ENCODE measurements at places on chromosomes 6 and 20. TPM values are rescaled to one million over a fixed set of nuclear protein-coding genes. Genes with fewer than 3 reads are reported as not detected.
A peak's percentile ranks its signal among the peaks of the same experiment; 100 is the strongest.

The TGIF2 gene
- 33.5 TPM for total RNA-seq

The PRR18 gene
- not detected for total RNA-seq

The TAAR9 gene
- total RNA-seq = not detected

The EFCAB8 gene
- 0.25 TPM for total RNA-seq

The SLC17A4 gene
- not detected for total RNA-seq

DNA sequence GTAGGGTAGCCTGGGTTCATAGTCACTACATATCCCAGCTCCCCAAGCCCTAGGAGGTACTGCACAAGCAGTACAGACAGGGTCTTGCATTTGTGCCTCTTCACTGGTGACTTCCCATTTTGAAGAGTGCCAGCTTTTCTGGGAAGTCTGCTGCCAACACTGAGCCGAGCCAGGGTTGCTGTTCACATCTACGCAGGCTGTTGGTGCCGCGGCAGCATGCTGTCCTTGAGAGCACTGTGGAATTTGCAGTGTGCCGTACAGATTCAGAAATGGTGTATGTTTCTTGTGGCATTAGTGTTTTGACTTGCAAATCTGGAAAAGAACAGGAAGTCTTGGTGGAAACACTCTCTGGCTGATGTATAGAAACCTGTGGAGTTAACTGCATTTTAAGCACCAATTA, 67.5 kb downstream of the JARID2 start:
- H3K27me3 ChIP-seq = no peaks in the 10 kb centered on the region
- H3K4me1 ChIP-seq = peaks cover 70% of the 10 kb centered on the region
- DNase-seq = no peak
- peaks cover 22% of the 10 kb centered on the region for H3K36me3 ChIP-seq

DNA sequence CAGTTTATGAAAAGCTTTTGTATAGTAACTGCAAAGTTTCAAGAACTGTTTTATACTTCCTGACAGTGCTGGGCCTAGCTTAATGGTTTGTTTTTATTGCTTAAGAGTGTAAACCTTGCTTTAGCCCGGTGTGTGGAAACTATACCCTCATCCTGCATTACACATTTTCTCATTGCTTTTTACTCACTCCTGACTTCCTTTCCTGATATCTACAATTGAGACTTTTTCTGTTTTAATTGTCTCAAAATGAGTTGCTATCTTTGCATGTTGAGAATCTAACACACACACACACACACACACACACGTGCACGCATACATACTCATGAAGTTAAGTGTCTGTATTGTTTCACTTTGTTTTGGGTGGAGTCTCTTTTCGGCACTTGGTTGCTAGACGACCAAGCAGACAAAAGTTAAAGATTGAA, 16.7 kb downstream of the BMP2 start:
- no peaks in the 10 kb centered on the region for H3K27me3 ChIP-seq
- no peaks in the 10 kb centered on the region for H3K36me3 ChIP-seq
- no peaks in the 10 kb centered on the region for H3K4me1 ChIP-seq
- no peak overlapping the region for H3K4me3 ChIP-seq
- no peak for DNase-seq

GRCh38 chr6:6771964-6772363, 183.4 kb downstream of the LY86 start:
- peaks cover 30% of the 10 kb centered on the region for H3K27me3 ChIP-seq
- H3K4me3 ChIP-seq = no peak overlapping the region
- H3K36me3 ChIP-seq = no peaks in the 10 kb centered on the region
- no peaks in the 10 kb centered on the region for H3K4me1 ChIP-seq
- H3K27ac ChIP-seq = no peak overlapping the region

GRCh38 chr6:8278562-8278961, 156.8 kb downstream of the SLC35B3 start:
- no peak for DNase-seq
- H3K27ac ChIP-seq = no peak overlapping the region
- no peaks in the 10 kb centered on the region for H3K4me1 ChIP-seq
- H3K27me3 ChIP-seq = no peaks in the 10 kb centered on the region
- H3K4me3 ChIP-seq = no peak overlapping the region

DNA sequence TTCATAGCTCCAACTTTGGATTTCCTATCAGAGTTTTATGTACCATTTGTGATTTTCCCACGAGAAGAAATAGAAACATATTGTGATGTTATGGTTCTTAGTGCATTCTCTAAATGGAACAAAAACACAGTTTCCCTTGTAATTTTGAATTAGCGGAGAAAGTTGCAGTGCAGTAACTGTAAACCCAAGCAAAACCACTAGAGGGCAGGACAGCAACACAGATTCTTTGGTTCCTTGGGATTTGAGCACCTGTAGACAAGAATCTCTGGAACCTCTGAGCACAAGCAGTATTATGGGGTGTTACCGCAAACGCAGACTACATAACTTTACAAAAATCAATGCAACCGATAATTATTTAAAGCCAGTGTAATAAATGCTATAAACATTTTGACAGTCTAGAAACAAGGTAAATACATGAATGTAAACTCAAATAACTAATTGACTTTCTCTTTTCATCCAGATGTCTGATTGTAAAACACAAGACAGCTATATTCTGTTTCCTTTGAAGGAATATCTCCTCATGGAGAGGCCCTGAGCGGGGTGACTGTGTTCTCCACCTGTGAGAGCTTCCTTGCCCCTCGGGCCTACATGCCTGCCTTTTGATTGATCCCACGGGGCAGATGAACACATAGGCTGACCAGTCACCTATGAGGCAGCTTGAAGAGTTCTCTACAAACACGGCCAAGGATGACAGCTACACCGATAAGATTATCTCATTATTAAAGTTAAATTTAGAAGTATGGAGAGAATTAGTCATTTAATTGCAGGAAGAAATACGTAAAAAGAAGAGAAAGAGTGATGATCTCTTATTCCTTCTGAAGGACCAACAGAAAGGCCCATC, 67.5 kb upstream of the COL21A1 start:
- no peak overlapping the region for H3K27ac ChIP-seq
- no peak overlapping the region for H3K4me3 ChIP-seq
- H3K36me3 ChIP-seq = no peaks in the 10 kb centered on the region

- H3K4me3 ChIP-seq = peak overlapping the region; percentile 98
- peaks cover 80% of the 10 kb centered on the region for H3K4me1 ChIP-seq
- DNase-seq = peak; percentile 69
Measured at GRCh38 chr6:33427585-33428223, 7.8 kb downstream of the SYNGAP1 start.

DNA sequence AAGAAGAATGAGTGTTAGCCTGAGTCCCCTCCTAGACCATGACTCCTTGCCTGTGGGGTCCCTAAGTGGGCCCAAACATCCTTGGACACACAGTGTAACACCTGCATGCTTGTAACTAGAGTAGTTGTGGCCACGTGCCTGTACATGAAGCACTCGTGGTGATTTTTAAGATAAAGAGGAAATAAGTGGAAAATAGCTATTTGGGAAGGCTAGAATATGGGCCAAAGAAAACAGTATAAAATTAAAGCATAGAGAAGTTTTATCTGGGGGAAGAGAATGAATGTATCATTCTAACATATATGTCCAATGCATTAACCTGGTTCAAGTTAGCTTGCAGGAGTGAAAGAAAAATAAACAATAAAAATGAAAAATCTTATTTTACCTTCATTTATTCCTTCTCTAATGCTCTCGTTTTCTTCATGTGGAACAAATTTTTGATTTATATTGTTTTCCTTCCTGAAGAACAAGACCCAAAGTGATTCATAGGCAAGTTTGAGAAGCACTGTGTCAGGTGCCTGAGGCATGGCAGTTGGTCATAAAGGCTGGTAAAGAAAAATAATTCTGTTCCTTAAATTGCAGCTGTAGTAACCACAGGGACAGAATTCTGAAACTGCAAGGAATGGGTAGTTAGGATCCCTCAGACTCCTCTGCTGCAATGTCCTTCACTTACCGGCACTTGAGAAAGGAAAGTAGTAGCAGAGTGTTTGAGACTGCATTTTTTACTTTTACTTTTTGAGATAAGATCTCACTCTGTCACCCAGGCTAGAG, 8.5 kb upstream of the CST3 start:
- peaks cover 1% of the 10 kb centered on the region for H3K27me3 ChIP-seq
- DNase-seq = no peak
- H3K27ac ChIP-seq = no peak overlapping the region
- no peaks in the 10 kb centered on the region for H3K36me3 ChIP-seq
- H3K4me3 ChIP-seq = no peak overlapping the region

- no peak overlapping the region for H3K27ac ChIP-seq
- no peaks in the 10 kb centered on the region for H3K36me3 ChIP-seq
- H3K4me3 ChIP-seq = no peak overlapping the region
- DNase-seq = no peak
- peaks cover 5% of the 10 kb centered on the region for H3K27me3 ChIP-seq
- H3K4me1 ChIP-seq = no peaks in the 10 kb centered on the region
Measured at GRCh38 chr20:62765021-62765420, 31.3 kb upstream of the MRGBP start.

GRCh38 chr6:167275001-167275400, 16.1 kb upstream of the UNC93A start:
- no peaks in the 10 kb centered on the region for H3K36me3 ChIP-seq
- DNase-seq = no peak
- H3K4me1 ChIP-seq = no peaks in the 10 kb centered on the region
- H3K27me3 ChIP-seq = peaks cover 19% of the 10 kb centered on the region
- H3K4me3 ChIP-seq = no peak overlapping the region
- no peak overlapping the region for H3K27ac ChIP-seq

- peaks cover 4% of the 10 kb centered on the region for H3K36me3 ChIP-seq
- no peak for DNase-seq
- H3K4me1 ChIP-seq = no peaks in the 10 kb centered on the region
- no peak overlapping the region for H3K4me3 ChIP-seq
- H3K27ac ChIP-seq = no peak overlapping the region
- H3K27me3 ChIP-seq = no peaks in the 10 kb centered on the region
Measured at GRCh38 chr6:4384656-4385055, 249.3 kb upstream of the ECI2 start.

GRCh38 chr6:34904990-34905613, 16.0 kb downstream of the ANKS1A start:
- no peak overlapping the region for H3K4me3 ChIP-seq
- H3K27ac ChIP-seq = no peak overlapping the region
- no peak for DNase-seq
- peaks cover 7% of the 10 kb centered on the region for H3K36me3 ChIP-seq
- peaks cover 21% of the 10 kb centered on the region for H3K4me1 ChIP-seq

- no peak overlapping the region for H3K4me3 ChIP-seq
- DNase-seq = no peak
- peaks cover 20% of the 10 kb centered on the region for H3K4me1 ChIP-seq
- no peaks in the 10 kb centered on the region for H3K36me3 ChIP-seq
- peaks cover 9% of the 10 kb centered on the region for H3K27me3 ChIP-seq
- H3K27ac ChIP-seq = no peak overlapping the region
Measured at GRCh38 chr6:3738381-3739131, 13.0 kb downstream of the PXDC1 start.

DNA sequence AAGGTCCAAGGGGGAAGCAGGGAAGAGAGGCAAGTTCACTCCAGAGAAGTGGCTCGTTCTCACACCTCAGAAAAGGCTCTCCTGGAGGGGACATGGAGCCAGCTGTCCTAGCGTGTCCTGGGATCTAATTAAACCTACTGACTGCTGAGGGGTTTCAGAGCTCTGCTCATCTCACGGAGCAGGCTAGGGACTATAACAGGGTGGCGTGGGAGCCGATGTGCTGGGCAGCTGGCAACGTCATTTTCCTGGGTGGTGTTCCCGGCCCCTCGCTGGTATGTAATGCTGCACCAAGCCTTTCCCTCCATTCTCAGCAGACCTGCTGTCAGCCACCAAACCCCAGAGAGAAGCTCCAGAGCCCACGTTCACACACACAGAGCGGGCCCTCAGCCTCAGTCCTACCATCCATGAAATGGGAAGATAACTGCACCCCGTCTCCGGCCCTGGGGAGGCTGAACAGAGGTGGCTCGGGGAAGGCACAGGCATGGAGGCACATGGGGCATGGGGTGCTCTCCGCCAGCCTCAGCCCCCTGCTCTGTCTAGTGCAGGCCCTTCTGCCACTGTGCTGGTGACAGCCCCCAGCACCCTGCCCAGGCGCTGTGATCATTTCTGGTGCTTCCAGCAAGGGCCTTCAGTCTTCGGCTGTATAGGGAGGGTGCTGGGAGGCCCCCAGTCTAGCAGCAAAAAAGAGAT, 1.9 kb downstream of the CST7 start:
- peaks cover 77% of the 10 kb centered on the region for H3K36me3 ChIP-seq
- H3K27me3 ChIP-seq = no peaks in the 10 kb centered on the region
- peak overlapping the region; percentile 89 for H3K4me3 ChIP-seq
- H3K27ac ChIP-seq = peak overlapping the region; percentile 66

Data from activated CD4-positive, alpha-beta memory T cell treated with anti-CD3 and anti-CD28 coated beads, Interleukin-2, amount 10 ng/mL, durations not matched to agents 7 days and 5 days (primary cell).